DND-41 (cell line): ENCODE measurements at places on chromosomes 3 and 15.
A peak's percentile ranks its signal among the peaks of the same experiment; 100 is the strongest.

DNA sequence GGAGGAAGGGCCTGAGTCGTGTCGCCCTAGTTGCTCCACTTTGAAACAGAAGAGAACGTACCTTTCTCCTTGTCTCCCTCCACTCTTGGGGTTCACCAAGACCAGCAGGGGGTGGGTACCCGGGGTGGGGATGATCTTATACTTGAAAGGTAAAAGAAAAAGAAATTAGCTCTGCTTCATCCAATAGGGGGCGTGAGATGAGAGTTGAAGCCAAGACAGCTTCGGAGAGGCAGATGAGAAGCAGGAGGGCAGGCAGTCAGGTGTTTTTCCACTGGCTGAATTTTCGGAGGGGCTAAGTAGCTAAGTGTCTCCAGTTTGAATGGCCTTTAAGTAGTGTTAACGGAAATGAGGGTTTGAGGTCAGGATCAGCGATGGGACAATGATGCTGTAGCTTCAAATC lies 100.4 kb downstream of the DGKG start:
- no peak for DNase-seq
- no peaks in the 10 kb centered on the region for H3K36me3 ChIP-seq
- no peaks in the 10 kb centered on the region for H3K4me1 ChIP-seq
- H3K27ac ChIP-seq: no peak overlapping the region
- peaks cover 4% of the 10 kb centered on the region for H3K27me3 ChIP-seq

- H3K4me1 ChIP-seq: no peaks in the 10 kb centered on the region
- no peak for DNase-seq
- no peak overlapping the region for H3K4me3 ChIP-seq
- peaks cover 81% of the 10 kb centered on the region for H3K36me3 ChIP-seq
- no peaks in the 10 kb centered on the region for H3K27me3 ChIP-seq
Measured at GRCh38 chr15:85717212-85717611, 77.5 kb downstream of the KLHL25 start.

DNA sequence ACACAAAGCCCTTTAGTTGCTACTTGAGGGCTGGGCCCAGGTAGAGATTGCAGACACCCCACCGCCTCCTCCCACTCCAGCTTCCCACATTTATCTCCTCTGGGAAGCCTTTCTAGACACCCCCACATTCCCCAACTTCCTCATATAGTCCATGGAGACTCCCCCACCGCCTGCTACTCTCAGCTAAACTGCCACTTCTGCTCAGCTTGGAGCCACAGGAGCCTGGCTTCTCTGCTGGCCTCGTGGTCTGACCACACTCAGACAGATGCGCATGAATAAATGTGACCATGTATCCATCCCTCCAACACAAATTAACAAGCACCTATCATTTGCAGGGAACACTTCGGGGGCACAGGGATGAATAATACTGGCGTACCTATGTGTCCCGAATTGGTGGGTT lies 10.5 kb upstream of the ACSBG1 start:
- no peaks in the 10 kb centered on the region for H3K36me3 ChIP-seq
- DNase-seq: no peak
- no peaks in the 10 kb centered on the region for H3K4me1 ChIP-seq
- no peak overlapping the region for H3K27ac ChIP-seq
- no peak overlapping the region for H3K4me3 ChIP-seq

GRCh38 chr3:97256060-97256459 lies 441.7 kb downstream of the EPHA6 start:
- no peak overlapping the region for H3K27ac ChIP-seq
- no peak overlapping the region for H3K4me3 ChIP-seq
- H3K27me3 ChIP-seq: no peaks in the 10 kb centered on the region
- H3K36me3 ChIP-seq: no peaks in the 10 kb centered on the region

DNA sequence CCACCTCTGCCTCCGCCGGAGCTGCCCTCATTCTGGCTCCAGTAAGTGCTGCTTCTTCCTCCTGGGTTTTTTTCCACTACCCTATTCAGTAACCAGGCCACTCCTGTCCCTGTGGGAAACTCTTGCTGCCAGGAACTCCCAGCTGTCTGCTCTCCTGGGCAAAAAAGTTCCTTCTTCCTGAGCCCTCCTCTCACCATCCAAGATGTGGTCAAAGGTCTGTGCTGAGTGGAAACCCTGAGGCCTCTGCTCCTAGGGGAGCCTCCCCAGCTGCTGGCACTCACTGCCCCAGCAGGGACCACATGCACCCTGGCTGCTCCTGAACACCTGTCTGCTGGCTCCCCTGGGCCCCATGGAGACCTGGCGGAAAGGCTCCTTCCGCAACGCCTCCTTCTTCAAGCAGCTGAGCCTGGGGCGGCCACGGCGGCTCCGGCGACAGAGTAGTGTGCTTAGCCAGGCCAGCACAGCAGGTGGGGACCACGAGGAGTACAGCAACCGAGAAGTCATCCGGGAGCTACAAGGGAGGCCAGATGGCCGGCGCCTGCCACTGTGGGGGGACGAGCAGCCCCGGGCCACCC lies 454 bp downstream of the C15orf62 start:
- peaks cover 37% of the 10 kb centered on the region for H3K4me1 ChIP-seq
- no peak overlapping the region for H3K4me3 ChIP-seq
- H3K27ac ChIP-seq: peak overlapping the region; percentile 87
- peaks cover 55% of the 10 kb centered on the region for H3K36me3 ChIP-seq
